ENCODE measurements at places on chromosomes 6 and 20.

DNA sequence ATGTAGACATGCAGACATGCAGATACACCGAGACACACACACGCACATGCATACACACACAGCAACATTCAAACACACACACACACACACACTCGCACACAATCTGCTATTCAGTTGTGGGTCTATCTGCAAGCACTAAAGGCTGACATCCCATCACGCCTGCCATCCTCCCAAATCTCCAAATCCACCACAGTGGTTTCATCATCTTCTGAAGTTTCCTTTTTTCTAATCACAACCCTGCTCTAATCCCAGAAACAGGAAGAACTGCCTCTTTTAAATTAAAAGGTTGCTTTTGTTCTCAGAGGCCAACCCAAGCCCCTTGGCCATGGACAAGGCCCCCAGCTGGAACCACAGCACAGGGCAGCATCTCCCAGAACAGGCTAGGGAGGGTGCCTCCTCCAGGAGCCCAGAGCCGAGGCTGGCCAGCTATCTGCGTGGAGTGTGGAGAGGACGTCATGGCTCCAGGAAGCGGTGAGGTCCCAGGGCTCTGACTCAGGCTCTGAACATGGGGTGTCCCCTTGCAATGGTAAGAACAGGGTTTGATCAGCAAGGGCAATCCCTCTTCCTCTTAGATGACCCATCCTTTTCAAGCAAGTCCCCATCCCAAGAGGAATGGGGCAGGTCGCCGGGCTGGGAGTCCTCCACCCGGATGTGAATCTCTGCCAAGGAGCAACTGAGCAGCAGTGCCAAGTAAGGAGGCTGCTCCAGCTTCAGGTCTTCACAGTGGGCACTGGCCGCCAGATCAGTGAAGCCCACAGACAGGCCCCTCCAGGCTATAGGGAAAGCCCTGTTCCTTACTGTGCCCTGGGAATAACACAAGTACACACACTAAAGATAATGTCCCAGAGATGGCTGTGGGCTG lies 14.7 kb downstream of the FOXF2 start:
- no peak for DNase-seq

DNA sequence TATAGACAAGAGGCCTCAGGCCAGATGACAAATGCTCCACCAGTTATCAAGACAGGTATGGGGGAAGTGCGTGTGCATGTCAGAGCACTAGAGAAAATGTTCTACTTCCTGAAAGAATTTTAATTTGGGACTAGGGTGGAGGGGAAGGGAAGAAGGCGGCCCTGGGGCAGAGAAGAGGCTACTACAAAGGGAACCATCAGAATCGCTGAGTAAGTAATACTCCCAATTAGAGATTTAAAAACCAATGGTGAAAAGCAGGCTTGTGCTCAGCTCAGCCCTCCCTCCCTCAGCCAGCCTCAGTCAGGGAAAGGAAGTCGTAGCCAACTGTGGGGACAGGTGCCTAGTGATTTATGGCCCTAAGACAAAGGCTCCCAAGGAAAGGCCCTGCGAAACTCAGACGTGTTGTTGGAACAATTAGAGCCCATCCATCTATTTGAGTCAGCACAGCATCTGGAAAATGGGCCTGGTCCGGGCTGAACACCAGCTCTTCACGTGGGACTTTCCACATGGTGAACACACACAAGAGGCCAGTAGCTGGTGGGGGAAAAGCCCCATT lies 15.0 kb upstream of the MAFB start:
- no peak for DNase-seq

DNA sequence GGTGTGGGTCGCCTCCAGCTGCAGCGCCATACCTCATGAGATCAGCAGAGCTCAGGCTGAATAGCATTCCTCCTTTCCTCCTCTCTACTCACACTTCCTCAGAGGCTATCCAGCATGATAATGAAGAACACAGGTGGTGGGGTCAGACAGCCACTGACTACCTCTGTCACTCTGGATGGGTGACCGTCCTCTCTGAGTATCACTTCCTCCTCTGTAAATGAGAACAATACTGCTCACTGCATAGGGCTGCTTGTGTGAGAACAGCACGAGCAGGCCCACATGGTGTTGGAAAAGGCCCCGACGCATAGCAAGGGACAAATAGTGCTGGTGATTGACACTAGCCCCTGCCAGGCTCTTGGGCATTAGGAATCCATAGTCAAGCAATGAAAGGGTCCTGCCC lies 239.1 kb downstream of the PRKN start:
- no peak for DNase-seq

- no peak for DNase-seq
These were observed 31.5 kb upstream of the COL10A1 start for GRCh38 chr6:116157391-116157790.

- no peak for DNase-seq
These were observed 168.0 kb downstream of the CDH4 start for GRCh38 chr20:61420056-61420455.

GRCh38 chr20:50540620-50541605 lies 30.7 kb downstream of the PTPN1 start:
- DNase-seq, result no peak
